ENCODE measurements at places on chromosomes 5 and 9. TPM values are rescaled to one million over a fixed set of nuclear protein-coding genes. Genes with fewer than 3 reads are reported as not detected.

Gene GRIN1
- total RNA-seq = not detected

Gene MARCHF3
- total RNA-seq = 12.3 TPM

GRCh38 chr9:99222416-99223270 lies 561 bp downstream of the SEC61B start:
- DNase-seq = no peak

- DNase-seq = no peak
These were observed 115.8 kb upstream of the LIFR start for GRCh38 chr5:38672059-38672788.

DNA sequence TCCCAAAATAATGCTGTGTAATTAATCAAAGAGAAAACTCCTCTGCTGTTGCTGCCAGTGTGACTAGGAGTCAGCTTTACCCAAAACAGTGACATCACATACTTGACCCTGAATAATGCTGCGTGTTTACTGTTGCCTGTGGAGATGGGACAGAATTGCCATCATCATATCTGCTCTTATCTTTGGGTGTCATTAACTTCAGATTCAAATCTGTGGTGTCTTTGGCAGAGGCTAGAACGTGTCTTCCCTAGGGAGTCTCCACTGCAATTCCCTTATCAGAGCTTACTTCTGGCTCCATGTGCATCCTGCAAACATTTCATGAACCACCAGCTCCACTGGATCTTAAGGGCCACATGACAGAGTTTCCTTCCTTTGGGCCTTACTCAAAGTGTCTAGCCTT lies 88.9 kb upstream of the MRPS30 start:
- DNase-seq = no peak

- no peak for DNase-seq
These were observed 83.5 kb downstream of the PTCH1 start for GRCh38 chr9:95433096-95433819.

All from naive thymus-derived CD8-positive, alpha-beta T cell (primary cell).